ENCODE measurements at places on chromosomes 16 and 17. TPM values are rescaled to one million over a fixed set of nuclear protein-coding genes. Genes with fewer than 3 reads are reported as not detected.

DNA sequence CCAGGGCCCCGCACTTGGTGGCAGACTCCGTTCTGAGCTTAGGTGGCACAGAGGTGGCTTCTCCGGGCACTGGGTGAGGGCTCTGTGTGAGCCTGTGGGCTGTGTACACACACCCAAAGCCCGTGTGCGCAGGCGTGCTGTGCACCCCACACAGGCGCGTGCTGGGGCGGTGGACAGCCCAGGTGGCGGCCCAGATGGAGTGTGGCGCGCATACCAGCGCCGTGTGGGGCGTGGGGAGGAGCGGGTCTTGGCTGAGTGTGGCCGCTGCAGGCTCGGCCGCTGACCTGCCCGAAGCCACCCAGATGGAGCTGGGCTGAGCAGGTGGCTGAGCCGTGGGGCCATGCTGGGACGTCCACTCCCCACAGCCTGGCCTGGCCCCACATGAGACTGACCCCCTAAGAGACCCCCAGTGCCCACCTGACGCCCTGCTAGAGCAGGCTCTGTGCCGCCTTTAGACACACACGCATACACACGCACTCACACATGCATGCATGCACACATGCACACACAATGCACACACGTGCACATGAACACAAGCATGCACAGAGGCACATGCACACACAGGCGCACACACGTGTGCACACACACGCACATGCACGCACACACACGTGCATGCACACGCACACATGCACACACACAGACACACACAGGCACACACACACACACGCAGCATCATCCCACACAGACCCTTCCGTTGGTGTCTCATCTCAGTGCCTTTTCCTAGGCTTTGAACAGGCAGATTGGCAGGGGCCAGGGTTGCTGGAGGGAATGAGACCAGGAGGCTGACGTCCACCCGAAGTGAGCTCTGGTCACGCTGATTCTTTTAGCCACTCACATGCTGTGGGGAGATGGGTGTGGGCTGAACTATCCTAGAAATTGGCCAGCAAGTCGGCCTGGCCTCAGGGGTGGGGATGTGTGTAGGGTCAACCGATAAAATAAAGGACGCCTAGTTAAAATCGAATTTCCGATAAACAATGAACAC is 2.1 kb downstream of the PRR35 start:
- no peak for DNase-seq

DNA sequence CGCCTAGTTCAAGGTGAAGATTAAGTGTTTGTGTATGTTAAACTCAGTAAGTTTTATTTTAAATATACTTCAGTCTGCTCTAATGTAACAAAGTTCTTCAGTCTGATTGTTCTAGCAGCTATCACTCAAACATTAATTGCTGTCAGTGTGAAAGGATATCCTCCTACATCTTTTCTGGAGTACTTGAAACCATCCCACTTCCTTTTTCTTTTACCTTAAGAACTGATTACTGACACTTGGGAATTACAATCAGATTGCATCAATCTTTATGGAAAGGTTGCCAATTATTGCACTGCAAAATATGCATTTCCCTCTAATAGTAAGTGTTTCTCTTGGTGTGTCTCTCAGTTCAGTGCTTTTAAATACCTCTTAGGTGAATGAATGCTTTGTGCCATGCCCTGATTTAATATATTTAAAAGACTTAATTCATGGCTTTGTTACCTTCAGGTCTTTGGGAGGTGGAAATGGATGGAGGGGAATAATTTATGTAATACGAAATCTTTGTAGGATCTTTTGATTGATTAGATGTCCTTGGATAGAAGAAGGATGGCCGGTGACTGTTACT is 16.6 kb downstream of the MRTFB start:
- DNase-seq, result no peak

DNA sequence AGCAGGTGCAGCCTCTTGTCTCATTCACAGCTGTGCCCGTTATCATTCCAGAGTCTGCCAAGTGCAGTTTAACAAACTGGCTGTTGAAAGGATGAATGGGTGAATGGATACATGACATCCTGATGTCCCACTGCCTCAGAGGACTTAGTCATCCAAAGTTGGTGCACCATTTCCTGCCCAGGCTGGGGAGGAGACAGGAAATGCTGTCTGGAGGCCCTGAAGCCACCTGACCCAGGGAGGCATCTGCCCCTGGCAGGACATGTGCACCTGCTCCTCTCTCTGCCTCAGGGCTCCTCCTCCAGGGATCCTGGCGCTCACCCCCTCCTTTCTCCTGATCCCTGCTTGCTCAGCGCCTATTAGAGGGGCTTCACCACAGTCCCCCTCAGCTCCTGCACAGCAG is 1.8 kb upstream of the CD300C start:
- no peak for DNase-seq

DNA sequence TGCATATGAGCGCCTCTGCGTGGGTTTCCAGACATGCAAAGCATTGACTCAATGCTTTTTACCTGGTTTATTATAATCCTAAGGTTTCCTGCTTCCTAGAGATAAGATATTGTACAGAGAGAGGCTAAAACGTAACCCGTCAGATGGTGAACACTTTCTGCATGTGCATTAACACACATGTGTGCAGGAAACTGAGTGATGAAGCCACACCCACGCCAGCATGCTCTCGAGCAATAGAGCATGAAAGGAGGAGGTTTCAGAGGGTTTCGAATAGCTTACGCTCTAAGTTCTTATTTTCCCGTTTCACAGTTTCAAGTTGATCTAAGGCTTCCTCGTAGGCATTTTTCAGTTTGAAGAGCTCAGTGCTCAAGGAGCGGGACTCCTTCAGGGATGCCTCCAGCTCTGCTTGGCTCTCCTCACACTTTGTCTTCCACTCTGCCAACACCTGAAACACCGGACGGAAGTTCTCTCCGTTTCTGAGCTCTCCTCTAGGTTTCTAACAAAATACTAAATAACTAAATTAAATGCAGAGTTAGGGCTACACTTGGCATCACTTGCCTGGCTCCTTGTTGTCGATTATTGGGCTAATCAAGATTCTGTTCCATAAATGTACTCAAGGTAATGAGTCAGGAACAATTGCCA is 23.2 kb downstream of the MYH3 start:
- DNase-seq, result no peak

DNA sequence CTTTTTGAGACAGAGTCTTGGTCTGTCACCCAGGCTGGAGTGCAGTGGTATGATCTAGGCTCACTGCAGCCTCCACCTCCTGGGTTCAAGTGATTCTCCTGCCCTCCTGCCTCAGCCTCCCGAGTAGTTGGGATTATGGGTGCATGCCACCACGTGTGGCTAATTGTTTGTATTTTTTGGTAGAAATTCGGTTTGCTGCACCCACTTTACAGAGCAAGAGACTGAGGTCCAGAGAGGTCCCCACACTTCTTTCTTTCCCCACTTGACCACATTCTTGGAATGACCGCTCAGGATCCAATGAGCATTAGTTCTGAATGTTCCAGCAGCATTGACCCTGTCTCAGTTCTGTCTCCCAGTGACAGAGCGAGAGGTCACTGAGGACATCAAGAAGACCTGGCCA is 5.3 kb upstream of the SLC16A3 start:
- DNase-seq, result no peak

DNA sequence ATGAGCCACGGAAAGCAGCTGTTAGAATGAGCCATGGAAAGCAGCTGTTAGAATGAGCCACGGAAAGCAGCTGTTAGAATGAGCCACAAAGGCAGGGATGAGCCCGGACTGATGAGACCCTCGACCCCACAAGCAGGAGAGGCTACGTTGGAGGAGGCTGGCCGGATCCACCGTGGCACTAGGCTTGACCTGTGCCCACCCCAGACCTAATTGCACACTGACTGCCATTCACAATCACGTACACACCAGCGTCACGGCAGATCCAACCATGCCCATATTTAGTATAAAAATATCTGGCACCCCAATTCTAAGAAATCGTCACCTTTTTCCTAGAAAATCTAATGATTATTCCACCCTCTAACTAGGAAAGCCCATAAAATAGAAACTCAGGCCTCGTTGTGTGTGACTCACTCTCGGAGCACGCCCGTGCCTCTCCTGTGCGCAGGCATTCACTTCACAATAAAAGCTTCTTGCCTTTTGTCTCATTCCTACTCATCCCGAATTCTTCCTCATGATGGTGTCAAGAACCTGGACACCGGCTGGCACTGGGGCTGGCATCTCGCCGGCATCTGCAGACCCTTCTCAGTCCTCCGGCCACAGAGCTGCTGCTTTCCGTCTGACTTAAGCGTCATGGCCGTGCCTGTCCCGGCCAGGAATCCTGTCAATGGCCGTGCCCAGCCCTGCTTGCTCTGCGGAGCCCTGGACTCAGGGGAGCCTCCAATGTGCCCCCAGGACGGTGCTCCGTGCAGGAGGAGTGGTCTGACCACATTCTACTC is 5.5 kb upstream of the SECTM1 start:
- peak; percentile 58 for DNase-seq

DNA sequence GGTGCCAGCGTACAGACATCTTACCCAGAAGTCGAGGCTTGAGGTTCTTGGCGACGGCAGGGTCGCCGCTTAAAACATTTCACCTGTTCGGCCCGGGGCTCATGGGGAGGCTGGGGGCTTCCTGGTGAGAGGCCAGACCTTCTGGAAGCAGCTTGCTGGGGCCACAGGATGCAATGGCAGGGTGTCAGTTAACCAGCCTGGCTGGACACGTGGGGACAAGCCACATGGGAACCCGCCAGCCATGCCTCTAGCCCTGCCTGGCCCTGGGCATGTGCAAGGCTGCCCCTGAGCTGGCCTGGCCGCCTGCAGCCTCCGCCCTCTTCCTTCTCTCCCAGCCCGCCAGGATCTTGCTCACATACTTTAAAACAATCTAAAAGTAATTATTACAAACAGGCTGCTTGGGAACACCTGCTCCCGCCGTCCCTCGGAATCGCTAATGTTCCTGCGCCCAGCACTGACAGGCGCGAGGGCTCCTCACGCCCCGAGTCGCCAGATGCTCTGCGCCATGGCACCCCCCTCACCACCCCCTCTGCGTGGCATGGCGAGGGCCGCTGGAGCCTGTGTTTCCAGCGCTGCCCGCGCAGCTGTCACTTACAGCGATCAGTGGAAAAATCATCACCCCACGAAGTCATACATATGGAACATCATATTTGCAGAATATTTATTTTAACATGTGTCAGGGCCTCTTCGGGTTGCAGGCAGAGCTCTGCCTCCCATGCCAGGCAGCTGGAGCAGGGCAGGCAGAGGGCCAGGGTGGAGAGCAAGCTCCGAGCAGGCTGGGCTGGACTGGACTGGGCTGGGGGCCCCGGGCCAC is 188.7 kb upstream of the GSE1 start:
- DNase-seq, result peak; percentile 56

DNA sequence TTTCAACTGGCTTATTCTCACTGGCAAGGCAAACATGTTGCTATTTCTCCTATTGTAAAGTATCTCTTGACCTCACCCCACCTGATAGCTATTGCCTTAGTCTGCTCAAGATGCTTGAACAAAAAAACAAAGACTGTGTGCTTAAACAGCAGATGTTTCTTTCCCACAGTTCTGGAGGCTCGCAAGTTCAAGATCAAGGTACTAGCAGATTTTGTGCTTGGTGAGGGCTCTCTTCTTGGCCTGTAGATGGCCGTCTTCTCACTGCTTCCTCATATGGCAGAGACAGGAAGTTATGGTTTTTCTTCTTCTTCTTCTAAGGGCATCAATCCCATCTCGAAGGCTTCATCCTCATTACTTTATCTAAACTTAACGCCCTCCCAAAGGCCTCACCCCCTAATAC is 109.7 kb upstream of the CLEC3A start:
- DNase-seq, result no peak

The COX6A2 gene
- 272 TPM for polyA plus RNA-seq
